ENCODE measurements at places on chromosomes 7 and 10.

GRCh38 chr10:11677480-11677879 is 64.7 kb upstream of the ECHDC3 start:
- DNase-seq = no peak

GRCh38 chr7:104225451-104225850 is 17.6 kb upstream of the ORC5 start:
- no peak for DNase-seq

DNA sequence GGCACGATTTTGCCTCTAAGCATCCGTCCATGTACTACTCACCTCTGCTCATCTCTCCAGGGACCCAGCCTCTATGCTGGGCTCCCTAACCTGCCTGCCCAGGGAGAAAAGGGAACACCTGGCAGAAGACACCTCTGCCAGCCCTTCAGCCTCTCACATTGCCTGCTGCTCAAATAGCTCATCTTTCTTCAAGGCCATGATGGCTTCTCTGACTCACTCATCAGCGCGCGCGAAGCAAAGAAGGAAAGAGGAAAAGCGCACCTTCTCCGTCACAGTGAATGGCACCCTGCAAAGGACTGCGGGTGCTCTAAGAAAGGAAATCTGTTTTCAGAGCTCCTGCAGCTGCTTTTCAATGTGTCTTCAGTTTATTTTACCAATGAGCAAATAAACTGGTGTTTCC is 174.0 kb downstream of the PRKAG2 start:
- no peak for DNase-seq

GRCh38 chr7:70698219-70698832 is 433.6 kb upstream of the GALNT17 start:
- no peak for DNase-seq

DNA sequence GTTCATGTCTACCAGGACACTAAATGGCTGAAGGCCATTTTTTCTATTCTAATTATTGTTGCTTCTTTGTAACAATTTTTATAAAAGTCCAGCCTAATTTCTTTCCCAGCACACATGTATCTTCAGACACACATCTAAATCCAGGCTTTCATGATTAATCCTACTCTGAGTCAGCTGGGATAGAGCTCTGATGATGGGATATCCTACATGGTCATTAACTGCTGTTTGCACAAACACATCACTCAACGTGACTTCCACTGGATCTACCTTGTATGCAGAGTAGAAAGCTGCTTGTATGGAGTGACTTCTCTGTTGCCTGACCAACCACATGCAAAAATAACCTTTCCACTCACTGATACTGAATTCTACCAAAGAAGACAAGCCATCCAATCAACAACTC is 260.9 kb downstream of the AHR start:
- no peak for DNase-seq

- DNase-seq = no peak
Measured at GRCh38 chr10:97512993-97513392, 14.3 kb downstream of the UBTD1 start.

- DNase-seq = no peak
Measured at GRCh38 chr7:45389073-45389872, 184.9 kb upstream of the ADCY1 start.

- no peak for DNase-seq
Measured at GRCh38 chr10:103668351-103669242, 175.1 kb downstream of the NEURL1 start.

- no peak for DNase-seq
Measured at GRCh38 chr7:135519871-135520270, 10.0 kb upstream of the CNOT4 start.

- no peak for DNase-seq
Measured at GRCh38 chr10:79321951-79322350, 25.3 kb upstream of the PPIF start.

- DNase-seq = no peak
Measured at GRCh38 chr10:98138031-98138430, 3.6 kb downstream of the R3HCC1L start.

- no peak for DNase-seq
Measured at GRCh38 chr7:44629829-44630522, 23.5 kb downstream of the OGDH start.

- DNase-seq = no peak
Measured at GRCh38 chr10:129875993-129876726, 87.9 kb downstream of the EBF3 start.

DNA sequence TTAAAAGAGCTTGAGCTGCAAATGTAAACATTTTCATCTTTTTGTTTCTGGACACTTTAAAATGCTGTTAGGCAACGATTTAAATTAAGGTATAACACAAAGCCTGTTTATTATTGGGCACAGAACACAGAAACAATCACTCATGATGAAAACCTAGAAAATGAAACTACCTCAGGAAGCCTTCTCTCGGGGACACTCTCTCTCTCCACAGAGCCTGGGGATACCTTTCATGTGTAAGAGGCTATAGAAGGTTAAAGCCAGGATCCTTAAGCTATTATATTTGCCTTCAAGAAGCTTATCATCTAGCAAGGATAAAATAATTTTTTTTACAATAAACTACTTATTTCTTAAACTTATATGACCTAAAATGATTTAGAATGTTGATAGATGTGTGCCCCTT is 194.1 kb downstream of the SKAP2 start:
- DNase-seq = no peak

DNA sequence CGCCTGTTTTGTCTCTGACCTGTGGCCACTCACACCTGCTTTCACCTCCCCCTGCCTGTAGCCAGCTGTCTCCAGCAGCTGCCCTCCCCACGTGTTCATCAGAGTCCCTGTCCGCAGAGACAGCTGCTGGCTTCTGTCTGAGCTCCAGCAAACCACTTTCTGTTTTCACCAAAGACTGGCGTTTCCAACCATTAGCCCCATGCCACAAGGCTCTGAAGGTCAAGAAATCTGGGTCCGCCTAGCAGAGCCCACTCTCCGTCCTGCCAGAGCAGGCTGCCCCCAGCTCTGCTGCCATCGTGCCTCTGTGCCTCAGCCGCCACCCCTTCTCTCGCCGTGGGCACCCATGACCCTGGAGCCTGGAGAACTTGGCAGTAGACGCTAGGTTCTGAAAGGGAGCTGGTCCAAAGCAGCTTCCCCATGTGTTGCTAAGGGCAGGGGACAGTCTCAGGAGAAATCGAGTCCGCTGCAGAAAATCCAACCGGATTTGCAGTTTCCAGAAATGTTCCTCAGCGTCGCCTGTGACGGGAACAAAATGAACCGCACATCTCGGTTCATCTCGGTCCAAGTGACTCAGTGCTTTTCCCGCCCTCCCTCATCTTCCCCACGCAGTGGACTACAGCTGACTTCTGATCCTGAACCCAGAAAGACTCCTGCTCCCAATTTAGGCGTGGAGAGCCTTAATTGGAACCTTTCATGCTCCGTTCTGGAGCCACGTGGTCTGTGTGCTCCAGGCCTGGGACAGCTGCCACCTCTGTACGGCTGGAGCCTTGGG is 28.0 kb downstream of the TMEM120A start:
- DNase-seq = no peak

DNA sequence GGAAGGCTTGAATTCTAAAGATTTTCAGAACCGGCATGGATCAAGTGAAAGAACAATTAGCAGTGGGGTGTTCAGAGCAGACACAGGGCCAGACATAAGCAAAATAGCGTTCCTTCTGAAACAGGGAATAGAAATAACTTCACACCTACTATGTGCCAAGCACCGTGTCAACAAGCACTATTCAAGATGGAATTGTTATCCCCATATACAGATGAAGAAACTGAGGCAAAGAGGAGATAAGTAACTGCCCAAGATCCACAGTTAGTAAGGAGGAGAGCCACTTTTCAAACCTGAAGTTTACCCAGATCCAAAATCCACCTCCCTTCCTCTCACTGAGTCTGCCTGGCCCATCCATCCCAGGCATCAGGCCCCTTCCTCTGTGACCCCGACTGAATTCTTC is 73.6 kb upstream of the PIK3CG start:
- DNase-seq = no peak

GRCh38 chr7:118839515-118839914 is 615.0 kb downstream of the ANKRD7 start:
- DNase-seq = no peak

All from esophagus squamous epithelium (tissue), 5 donors.